ENCODE measurements at places on chromosomes 13 and 19. TPM values are rescaled to one million over a fixed set of nuclear protein-coding genes. Genes with fewer than 3 reads are reported as not detected.

Gene PSG3
- not detected for total RNA-seq

Gene PSG11
- not detected for total RNA-seq

Gene NLRP4
- not detected for total RNA-seq

Gene ZGLP1
- 2.8 TPM for total RNA-seq

Gene CYP4F8
- total RNA-seq = not detected

Gene CPAMD8
- total RNA-seq = not detected

Gene LILRB1
- not detected for total RNA-seq

Gene ZNF221
- 2.0 TPM for total RNA-seq

Gene FFAR2
- total RNA-seq = not detected

Gene HSPBP1
- 33.4 TPM for total RNA-seq

Gene CAPS
- total RNA-seq = 2.1 TPM

Gene TEX29
- not detected for total RNA-seq

Gene APOE
- total RNA-seq = 0.84 TPM

Gene CCNA1
- 1.5 TPM for total RNA-seq

Gene R3HDM4
- total RNA-seq = 35.1 TPM

Gene SPTBN4
- total RNA-seq = 2.8 TPM

Gene ERICH6B
- not detected for total RNA-seq

Gene DZIP1
- total RNA-seq = 1.3 TPM

Gene KIR2DL3
- total RNA-seq = not detected

Gene SRRM5
- total RNA-seq = 0.55 TPM

Gene PINLYP
- total RNA-seq = not detected

Gene KLC3
- total RNA-seq = 1.0 TPM

Gene TEX26
- not detected for total RNA-seq

Gene FBXW9
- total RNA-seq = 6.9 TPM

Gene ZNF540
- total RNA-seq = 0.61 TPM

Gene LENG9
- total RNA-seq = 6.2 TPM

Gene TJP3
- 0.98 TPM for total RNA-seq

Gene CBY2
- total RNA-seq = 1.1 TPM

Gene STRN4
- 73.9 TPM for total RNA-seq

Gene HCST
- not detected for total RNA-seq

Gene KLHL1
- 0.05 TPM for total RNA-seq

Gene TICAM1
- total RNA-seq = 3.0 TPM

Gene NLRP7
- total RNA-seq = not detected

Gene ZNF575
- total RNA-seq = 0.35 TPM

Data from NCI-H460 (cell line).